ENCODE measurements at places on chromosomes 7 and 10.

DNA sequence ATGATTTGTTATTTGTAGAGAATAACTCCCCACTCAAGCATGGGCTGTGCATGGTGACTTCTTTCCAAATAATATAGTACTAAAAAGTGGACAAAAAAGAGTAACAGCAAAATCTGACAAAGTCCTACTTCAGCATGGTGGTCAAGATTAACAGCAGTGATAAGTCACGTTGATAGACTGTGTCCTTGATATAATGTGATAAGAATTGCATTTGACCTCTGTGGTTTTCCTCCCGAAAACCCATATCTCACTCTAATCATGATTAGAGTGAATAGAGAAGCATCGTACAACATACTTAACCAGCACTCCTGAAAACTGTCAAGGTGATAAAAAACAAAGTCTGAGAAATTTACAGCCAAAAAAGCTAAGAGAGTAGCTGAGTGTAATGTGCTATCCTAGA lies 42.4 kb downstream of the REEP3 start:
- no peak for DNase-seq

DNA sequence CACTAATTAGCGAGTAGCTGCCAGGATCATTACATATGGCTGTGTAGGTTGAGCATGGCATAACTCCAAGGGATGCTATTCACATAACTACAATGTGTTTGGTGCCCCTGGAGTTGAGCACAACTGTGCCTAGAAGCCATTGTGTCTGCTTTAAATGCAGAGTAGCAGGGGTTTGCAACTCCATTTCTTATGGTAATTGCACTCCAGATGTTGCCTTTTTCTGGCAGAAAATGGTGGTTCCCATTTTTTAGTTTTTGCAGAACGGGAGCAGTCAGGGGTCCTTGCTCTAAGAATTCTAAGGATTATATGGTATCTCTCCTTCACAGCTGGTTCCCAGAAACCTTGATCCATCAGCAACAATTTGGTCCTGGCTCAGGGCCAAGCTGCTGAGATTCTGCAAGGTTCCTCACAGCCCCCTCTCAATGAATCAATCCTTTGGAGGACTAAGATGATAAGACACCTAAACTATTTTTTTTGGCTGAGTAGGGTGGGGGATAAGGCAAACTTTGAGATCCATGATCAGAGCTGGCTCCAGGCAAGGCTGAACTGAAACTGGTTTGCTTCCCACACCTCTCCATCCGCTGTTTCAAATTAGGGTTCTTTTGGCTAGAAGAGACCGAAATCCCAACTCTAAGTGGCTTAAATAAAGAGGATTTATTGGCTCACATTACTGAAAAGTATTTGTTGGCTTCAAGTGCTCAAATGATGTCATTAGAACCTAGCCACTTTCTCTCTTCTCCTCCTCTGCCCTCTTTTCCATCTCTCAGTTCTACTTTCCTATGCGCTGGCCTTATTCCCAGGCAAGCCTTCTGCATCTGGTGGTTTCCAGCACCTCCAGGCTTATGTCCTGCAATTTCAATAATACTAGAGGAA lies 97.5 kb upstream of the CCDC6 start:
- DNase-seq = no peak

DNA sequence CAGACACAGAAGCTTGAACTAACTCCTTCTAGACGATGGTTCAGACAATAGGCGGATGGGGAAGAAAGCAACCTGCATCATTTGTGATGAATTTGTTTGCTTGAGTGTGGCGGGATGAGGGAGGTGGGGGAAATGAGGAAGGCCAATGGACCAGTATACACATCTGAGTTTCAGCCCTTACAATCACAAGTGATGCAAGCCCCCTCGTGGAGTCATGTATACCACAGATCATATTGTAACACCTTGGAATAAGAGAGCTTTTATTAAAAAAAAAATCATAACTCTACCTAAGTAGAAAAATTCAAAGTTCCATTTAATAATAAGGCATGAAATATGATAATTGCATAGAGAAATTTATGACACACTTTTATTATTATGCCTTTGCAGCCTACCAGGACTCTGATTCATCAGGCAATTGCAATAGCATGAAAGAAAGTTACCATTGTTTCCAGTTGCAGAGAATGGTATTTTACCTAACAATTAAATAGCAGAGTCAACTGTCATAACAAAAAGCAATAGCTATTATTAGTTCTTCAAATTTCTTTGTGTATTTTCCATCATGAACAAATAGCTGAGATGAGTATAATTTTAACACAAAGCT lies 230.2 kb upstream of the AKR1E2 start:
- DNase-seq = no peak

- no peak for DNase-seq
Measured at GRCh38 chr10:125137601-125138438, 22.5 kb downstream of the CTBP2 start.

- no peak for DNase-seq
Measured at GRCh38 chr10:33336582-33337325, 2.3 kb upstream of the NRP1 start.

All from breast epithelium (tissue), 4 donors.